ENCODE measurements at places on chromosomes 5 and 9. TPM values are rescaled to one million over a fixed set of nuclear protein-coding genes. Genes with fewer than 3 reads are reported as not detected.

The HAVCR2 gene
- 25.2 TPM for total RNA-seq

The PHF24 gene
- 0.23 TPM for total RNA-seq

- H3K27me3 ChIP-seq: peaks cover 5% of the 10 kb centered on the region
- DNase-seq: no peak
- no peak overlapping the region for H3K27ac ChIP-seq
Measured at GRCh38 chr5:118552146-118552545, 436.2 kb downstream of the DTWD2 start.

DNA sequence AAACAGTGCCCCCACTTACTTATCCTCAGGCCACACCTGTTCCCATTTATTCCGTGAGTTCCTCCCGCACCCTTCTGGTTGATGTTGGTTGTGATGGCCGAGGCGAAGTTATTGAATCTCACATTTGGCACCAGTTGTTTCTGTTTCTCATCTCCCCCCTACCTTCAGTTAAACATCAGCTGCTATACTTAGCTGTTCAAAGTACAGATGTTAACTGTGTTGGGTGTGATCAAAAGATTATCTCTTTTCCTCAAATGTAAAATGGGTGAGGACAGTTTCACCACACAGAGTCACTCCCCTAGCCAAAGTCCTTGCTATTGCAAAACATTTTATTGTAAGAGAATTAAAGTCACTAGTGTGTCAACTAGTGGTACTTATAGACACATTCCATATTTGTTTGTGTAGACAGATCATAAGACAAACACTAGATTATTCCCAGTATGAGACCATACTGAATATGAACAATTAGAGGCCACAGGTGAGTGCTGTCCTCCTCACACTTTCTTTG is 43.2 kb upstream of the PRSS3 start:
- no peak overlapping the region for H3K4me3 ChIP-seq
- no peak for DNase-seq
- H3K27ac ChIP-seq: no peak overlapping the region
- H3K4me1 ChIP-seq: peaks cover 16% of the 10 kb centered on the region
- H3K27me3 ChIP-seq: peaks cover 72% of the 10 kb centered on the region

- DNase-seq: no peak
- H3K36me3 ChIP-seq: peaks cover 12% of the 10 kb centered on the region
- no peaks in the 10 kb centered on the region for H3K27me3 ChIP-seq
- no peak overlapping the region for H3K27ac ChIP-seq
- H3K4me1 ChIP-seq: peaks cover 18% of the 10 kb centered on the region
- H3K4me3 ChIP-seq: no peak overlapping the region
Measured at GRCh38 chr5:34026089-34026761, 16.8 kb downstream of the C1QTNF3 start.

GRCh38 chr9:78954286-78954685 is 617.5 kb upstream of the TLE4 start:
- DNase-seq: no peak
- no peaks in the 10 kb centered on the region for H3K36me3 ChIP-seq
- no peak overlapping the region for H3K27ac ChIP-seq
- H3K4me1 ChIP-seq: no peaks in the 10 kb centered on the region

DNA sequence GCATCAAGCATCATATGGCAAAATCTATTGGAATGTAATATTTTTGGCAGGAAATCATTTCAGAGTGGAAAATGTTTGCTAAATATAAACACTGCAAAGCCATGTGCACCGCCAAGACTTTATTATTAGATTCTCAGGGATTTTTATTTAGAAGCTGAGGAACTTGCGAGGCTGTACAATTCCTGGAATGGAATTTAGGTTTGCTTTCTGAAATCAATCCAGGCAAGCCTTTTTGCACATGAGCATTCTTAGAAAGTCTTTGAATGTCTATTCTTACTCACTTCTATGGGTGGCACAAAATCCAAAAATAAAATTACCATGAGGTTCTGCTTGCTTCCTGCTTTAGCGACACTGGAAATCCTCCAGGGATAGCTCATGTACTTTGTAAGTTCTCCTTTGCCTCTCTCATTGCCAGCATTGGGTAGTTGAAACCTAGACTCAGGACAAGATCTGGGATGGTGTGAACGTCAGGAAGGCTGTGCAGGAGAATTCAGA is 71.5 kb upstream of the PALM2AKAP2 start:
- DNase-seq: no peak
- H3K27ac ChIP-seq: no peak overlapping the region
- H3K4me1 ChIP-seq: no peaks in the 10 kb centered on the region
- H3K36me3 ChIP-seq: no peaks in the 10 kb centered on the region
- H3K4me3 ChIP-seq: no peak overlapping the region

DNA sequence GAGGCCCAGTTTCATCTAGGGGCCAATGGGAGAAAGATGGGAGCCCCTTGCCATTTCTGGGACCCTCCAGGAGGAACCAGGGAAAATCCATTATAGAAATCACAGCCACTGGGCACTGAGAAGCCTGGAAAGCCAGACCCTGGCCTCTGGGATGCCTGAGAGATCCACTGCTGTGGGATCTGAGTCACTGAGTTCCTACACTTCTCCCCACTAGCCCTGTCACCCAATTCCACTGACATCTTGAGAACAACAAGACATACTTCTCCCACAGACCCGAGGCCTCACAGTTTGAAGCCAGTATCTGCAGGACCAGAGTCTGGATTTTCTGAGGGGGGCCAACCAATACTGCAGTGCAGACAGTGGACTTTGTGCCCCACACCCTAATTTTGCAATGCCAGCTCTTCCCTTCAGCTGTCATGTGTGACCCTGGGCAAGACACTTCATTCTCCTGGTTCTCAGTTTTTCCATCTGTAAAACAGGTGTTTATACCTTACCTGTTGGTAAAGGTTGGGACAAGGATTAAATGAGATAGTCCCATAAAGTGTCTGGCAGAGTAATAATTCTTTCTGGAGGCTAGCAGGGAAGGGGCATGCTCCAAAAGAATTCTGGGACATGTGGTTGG is 46.5 kb downstream of the CXXC5 start:
- DNase-seq: no peak
- no peak overlapping the region for H3K4me3 ChIP-seq
- no peaks in the 10 kb centered on the region for H3K36me3 ChIP-seq
- H3K27me3 ChIP-seq: no peaks in the 10 kb centered on the region

DNA sequence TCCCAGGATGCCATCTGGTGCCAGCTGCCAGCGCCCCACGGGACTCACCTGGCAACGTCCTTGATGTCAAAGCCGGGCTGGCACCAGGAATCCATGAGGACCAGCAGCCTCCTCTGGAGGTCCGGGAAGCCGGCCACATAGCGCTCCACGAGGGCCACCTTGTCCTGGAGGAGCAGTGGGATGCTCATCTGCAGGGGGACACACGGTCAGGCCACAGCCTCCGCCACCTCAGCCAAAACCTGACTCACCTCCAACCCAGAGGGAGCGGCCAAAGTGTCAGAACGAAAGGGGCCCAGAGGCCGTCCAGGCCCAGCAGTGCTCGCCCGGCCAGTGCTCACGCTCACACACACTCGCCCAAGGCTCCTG is 56.5 kb downstream of the EXD3 start:
- H3K27me3 ChIP-seq: no peaks in the 10 kb centered on the region
- H3K36me3 ChIP-seq: no peaks in the 10 kb centered on the region
- no peaks in the 10 kb centered on the region for H3K4me1 ChIP-seq
- H3K4me3 ChIP-seq: no peak overlapping the region
- no peak for DNase-seq

DNA sequence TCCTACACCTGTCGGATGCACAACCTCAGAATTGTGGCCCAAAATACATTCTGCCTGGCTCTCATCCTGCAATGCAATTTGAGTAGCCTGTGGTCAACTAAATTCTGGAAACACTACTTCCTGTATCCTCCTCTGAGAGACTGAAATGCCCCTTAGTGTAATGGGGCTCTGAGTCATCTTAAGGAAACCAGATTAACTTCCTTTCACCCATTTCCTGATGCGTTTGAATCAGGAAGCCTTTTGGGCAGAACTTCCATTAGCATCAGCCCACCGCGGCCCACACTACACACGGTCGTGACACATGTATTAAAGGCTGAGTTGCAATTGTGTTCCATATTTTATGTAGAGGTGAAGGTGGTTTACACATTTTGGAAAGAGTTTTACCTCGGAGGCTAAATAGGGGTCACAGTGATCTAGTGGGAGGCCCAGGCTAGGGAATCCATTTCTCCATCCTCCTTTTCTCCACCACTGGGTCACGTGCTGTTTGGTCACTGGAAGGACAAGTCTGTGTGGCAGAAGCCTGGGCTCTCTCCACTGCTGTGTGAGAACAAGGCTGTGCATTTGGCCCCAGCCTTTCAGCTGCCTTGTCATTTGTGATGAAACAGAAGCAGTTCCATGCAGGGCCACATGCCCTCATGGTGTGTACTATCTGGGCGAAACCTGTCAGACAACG is 55.9 kb downstream of the DAP start:
- H3K27ac ChIP-seq: peak overlapping the region; percentile 70
- H3K4me3 ChIP-seq: no peak overlapping the region
- peaks cover 29% of the 10 kb centered on the region for H3K4me1 ChIP-seq
- no peak for DNase-seq
- no peaks in the 10 kb centered on the region for H3K27me3 ChIP-seq

DNA sequence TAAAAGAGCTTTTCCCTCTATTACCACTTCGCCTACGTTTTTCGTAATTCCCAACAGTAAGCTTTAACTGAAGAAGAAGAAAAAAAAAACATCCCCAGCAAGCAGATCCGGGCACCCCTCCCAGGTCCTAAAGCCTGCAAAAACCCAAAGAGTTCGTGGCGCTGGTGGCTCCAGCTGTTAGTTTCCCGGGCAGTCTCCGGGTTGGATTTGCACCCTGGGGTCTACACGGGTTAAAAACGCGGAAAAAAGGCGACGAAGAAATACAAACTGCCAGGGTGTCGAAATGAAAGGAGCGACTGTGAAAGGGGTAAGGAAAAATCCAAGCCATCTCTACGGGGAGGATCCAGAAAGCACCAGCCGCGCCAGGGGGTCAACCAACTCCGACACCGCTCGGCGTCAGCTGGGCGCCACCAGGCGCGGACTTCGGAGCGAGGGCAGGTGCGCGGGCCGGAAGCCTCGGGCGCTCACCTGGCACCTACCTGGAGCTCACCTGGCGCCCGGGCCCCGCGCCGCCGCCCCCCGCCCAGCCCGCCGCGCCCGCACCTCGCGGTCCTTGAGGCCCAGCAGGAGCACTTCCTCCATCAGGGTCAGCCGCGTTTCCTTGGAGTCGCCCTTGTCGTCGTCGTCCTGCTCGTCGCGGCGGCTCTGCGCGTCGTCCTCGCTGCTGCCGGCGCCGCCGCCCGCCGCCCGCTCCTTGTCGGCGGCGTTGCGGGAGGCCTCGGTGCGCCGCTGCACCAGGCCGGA is 680 bp downstream of the GOLPH3 start:
- peak overlapping the region; percentile 93 for H3K27ac ChIP-seq
- H3K36me3 ChIP-seq: peaks cover 36% of the 10 kb centered on the region
- peaks cover 3% of the 10 kb centered on the region for H3K27me3 ChIP-seq
- peak; percentile 26 for DNase-seq
- peaks cover 31% of the 10 kb centered on the region for H3K4me1 ChIP-seq
- peak overlapping the region; percentile 99 for H3K4me3 ChIP-seq

- H3K36me3 ChIP-seq: peaks cover 9% of the 10 kb centered on the region
- DNase-seq: no peak
- peaks cover 72% of the 10 kb centered on the region for H3K27me3 ChIP-seq
- no peak overlapping the region for H3K4me3 ChIP-seq
- peaks cover 2% of the 10 kb centered on the region for H3K4me1 ChIP-seq
Measured at GRCh38 chr9:97863314-97863713, 10.3 kb downstream of the FOXE1 start.

- peaks cover 4% of the 10 kb centered on the region for H3K27me3 ChIP-seq
- peak overlapping the region; percentile 72 for H3K27ac ChIP-seq
- DNase-seq: no peak
Measured at GRCh38 chr9:35661756-35662350, 3.1 kb downstream of the ARHGEF39 start.

GRCh38 chr5:171840066-171840465 is 54.4 kb downstream of the SMIM23 start:
- no peak overlapping the region for H3K4me3 ChIP-seq
- no peak for DNase-seq
- H3K4me1 ChIP-seq: peaks cover 2% of the 10 kb centered on the region
- no peak overlapping the region for H3K27ac ChIP-seq
- peaks cover 10% of the 10 kb centered on the region for H3K36me3 ChIP-seq

DNA sequence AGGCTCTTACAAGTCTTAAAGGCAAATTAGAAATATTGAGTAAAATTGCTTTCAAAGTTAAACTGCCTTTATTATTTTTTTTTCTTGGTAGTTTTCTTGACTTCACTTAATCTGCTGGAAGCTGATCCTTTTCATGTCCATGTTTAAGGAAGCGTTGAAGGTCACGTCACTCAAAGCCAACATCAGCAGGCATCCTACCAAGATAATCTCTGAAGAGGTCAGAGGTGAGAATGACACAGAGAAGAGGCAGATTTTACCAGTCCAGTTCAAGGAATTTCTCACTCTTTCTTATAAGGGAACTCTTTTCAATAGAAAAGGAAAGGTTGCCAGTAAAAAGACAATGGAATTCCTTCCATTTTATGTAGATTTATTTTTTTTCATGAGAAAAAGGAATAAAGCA is 259.8 kb downstream of the ANXA1 start:
- DNase-seq: no peak
- H3K4me1 ChIP-seq: no peaks in the 10 kb centered on the region

DNA sequence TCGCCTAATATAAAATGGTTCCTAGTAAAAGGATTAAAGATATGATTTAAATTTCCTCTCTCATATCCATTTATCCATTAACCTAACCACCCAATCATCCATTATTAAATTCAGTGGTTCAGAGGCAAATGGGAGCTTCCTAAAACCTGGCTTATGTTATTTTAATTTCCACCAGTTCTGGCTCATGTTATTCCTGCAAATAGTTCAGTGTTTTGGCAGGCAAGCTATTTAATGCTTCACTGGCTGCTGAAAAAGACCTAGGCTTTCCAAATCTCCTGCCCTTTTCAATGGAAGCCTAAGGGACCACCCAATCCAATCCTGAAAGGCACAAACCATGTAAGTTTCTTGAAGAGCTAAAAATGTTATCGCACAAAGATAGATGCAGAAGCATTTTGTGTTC is 52.3 kb downstream of the POC5 start:
- H3K36me3 ChIP-seq: no peaks in the 10 kb centered on the region
- DNase-seq: no peak
- H3K27ac ChIP-seq: no peak overlapping the region
- H3K27me3 ChIP-seq: no peaks in the 10 kb centered on the region
- peaks cover 21% of the 10 kb centered on the region for H3K4me1 ChIP-seq
- no peak overlapping the region for H3K4me3 ChIP-seq

DNA sequence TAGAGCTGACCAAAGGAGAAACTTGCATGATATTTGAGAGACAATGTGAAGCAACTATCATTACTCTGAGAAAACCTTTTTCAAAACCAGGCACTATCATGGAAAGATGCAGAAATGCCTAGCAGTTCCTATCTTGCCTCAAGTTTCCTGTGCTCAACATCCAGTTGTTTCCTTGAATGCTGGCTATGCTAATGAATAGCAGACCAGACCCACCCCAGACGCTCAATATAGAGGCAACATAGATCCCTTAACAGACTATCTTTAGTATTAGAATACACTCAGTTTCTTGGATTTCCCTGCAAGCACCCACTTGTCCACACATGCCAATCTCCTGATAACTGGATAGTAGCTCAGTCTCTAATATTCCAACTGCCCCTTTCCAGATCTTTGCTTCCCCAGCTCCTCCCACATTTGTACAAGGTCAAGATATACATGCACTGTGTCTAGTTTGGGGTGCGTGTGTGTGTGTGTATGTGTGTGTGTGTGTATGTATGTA is 93.3 kb upstream of the PCSK5 start:
- peaks cover 13% of the 10 kb centered on the region for H3K27me3 ChIP-seq
- no peaks in the 10 kb centered on the region for H3K36me3 ChIP-seq
- H3K4me1 ChIP-seq: no peaks in the 10 kb centered on the region

GRCh38 chr5:125411071-125411743 is 664.8 kb upstream of the ZNF608 start:
- no peaks in the 10 kb centered on the region for H3K27me3 ChIP-seq
- DNase-seq: no peak
- H3K27ac ChIP-seq: no peak overlapping the region
- H3K4me3 ChIP-seq: no peak overlapping the region
- no peaks in the 10 kb centered on the region for H3K36me3 ChIP-seq

All from activated naive CD8-positive, alpha-beta T cell treated with anti-CD3 and anti-CD28 coated beads for 36 hours (primary cell).